ENCODE measurements at places on chromosomes 12 and 14.

DNA sequence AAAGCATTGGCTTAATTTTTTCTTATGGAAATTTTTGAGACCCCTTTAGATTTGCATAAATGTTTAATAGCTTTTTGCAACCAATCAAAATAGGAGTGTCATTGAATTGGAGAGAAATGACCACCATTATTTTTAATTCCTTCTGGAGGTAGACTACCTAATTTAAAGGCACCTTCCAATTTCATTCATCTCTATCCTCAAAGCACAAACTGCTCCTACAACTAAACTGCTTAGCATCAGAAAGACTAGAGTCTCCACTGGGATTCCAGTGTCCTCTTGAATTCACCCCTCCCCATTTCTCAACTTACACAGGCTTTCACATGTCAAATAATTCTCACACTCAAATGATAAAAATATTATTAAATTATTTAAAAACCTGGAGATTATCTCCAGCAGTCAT, 168.4 kb downstream of the RPS29 start:
- DNase-seq: no peak

DNA sequence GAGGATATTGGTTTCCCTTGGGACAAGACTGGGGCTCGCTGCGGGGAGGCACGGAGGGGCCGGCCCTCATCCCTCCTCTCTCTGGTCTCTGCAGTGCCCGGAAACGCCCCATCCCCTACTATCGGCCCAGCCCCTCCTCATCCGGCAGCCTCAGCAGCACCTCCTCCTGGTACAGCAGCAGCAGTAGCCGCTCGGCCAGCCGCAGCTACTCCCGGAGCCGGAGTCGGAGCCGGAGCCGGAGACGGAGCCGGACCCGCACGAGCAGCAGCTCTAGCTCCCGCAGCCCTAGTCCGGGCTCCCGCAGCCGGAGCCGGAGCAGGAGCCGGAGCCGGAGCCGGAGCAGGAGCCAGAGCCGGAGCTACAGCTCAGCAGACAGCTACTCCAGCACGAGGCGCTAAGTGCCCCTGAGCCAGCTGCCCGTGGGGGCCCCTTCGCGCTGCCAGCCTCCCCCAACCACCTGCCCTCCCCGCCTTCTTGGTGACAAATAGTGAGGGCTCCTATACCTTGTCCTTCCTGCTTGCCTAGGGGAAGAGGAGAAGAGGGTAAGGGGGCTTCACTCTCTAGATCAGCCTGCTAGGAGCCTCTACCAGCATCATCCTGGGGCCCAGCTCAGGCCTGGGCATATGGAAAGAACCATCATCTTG, 22.2 kb upstream of the HSPB8 start:
- DNase-seq: no peak

DNA sequence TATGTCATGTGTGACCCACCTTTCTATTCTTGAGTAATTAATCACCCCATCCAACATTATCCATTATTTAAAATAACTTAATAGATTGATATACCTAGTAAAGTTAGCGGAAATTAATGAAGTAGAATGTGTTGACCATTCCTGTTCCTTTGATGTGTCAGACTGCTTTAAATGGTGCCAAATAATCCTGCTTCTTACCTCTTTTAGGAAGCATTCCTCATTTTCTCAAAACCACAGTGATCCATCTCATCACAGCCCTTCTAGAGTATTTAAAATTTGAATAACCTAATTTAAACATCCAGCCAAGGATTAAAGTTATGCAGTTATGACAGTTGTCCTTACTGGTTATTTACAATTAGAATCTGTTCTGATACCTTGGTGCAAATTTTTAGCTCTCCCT, 6.9 kb downstream of the MGAT4C start:
- no peak for DNase-seq

- DNase-seq: no peak
Observed at GRCh38 chr12:25997201-25997963, 38.9 kb downstream of the RASSF8 start.

GRCh38 chr12:54393743-54394142, 9.2 kb upstream of the ZNF385A start:
- DNase-seq: no peak

DNA sequence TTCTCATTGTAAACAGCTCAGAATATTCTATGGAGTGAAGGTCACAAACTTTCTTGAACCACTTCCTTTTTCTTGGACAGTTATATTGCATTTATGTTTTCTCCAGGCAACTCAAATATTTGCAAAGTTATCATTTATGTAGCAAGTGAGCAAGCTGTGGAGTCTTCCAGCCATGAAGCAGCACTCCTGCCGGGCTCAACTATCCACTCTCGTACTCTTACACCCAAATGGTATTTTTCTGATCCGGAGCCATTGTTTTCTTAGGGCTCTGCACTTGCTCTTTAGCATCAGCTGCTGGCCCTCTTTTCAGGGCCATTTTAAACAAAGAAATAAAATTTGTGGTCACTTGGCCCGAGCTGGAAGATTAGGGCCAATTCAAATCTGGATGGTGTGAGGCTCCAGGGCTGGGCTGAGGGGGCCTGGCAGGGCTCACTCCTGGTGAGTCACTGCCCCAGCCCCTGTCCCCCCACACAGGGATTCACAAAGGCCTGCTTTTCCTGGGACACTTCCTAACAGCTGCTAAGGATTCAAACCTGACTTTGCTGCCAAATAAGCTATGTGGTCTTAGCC, 19.7 kb downstream of the SYNE3 start:
- no peak for DNase-seq

GRCh38 chr14:43175896-43176295, 1331.2 kb downstream of the FSCB start:
- no peak for DNase-seq

DNA sequence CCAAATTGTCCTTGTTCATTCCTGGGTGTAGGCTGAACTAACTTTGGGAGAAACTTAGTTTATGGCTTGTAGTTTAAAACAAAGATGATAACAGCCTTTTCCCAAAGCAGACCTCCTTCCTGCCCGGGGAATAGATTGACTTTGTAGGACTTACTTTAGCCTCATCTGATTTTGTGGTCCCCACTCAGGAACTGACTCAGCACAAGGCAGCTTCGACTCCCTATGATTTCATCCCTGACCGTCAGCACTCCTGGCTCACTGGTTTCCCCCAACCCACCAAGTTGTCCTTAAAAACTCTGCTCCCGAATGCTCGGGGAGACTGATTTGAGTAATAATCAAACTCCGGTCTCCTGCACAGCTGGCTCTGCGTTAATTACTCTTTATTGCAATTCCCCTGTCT, 40.1 kb upstream of the DDHD1 start:
- DNase-seq: no peak

GRCh38 chr14:57485635-57486034, 8.0 kb downstream of the CCDC198 start:
- DNase-seq: no peak

- DNase-seq: no peak
Observed at GRCh38 chr12:11607313-11608081, 42.0 kb upstream of the ETV6 start.

DNA sequence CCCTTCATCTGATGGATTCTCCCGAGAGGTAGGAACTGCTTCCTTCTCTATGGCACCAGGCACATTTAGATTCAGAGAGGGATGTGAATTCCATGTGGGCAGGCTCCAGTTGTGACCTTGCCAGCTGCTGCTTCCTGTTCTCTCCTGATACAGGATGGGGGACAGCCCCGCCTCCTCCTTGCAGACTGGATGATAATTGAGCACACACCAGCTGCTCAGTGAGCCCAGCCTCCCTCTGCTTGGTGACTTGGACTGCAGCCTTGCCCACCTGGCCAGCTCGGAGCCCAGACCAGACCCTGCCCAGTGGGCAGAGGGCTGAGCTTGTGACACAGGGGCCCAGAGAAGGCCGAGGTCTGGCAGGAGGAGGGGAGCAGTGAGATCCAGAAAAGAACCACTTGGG, 90.2 kb downstream of the CALM1 start:
- no peak for DNase-seq

- no peak for DNase-seq
Observed at GRCh38 chr12:25993901-25994651, 35.6 kb downstream of the RASSF8 start.

DNA sequence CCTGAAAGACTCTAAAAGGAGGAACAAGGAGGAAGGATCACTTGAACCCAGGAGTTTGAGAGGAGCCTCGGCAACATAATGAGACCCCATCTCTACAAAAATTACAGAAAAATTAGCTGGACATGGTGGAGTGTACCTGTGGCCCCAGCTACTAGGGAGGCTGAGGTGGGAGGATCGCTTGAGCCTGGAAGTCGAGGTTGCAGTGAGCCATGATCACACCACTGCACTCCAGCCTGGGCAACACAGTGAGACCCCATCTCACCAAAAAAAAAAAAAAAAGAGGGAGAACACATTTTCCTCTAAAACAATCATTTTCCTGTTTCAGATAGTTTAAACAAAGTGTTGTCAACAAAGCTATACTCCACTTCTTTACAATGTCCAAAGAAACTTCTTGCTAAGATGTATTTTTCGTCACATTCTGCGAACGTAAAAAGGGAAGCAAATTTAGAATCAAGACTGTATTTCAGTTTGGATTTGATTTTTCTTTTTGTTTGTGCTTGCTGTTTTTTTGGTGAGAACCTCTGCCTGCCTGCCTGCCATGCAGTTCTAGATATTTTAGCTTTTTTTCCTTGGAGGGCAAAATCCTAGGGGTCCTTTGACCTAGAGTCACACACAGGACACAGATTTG, 5.1 kb downstream of the HCAR1 start:
- DNase-seq: no peak

- no peak for DNase-seq
Observed at GRCh38 chr14:95467232-95467631, 49.2 kb downstream of the SYNE3 start.

DNA sequence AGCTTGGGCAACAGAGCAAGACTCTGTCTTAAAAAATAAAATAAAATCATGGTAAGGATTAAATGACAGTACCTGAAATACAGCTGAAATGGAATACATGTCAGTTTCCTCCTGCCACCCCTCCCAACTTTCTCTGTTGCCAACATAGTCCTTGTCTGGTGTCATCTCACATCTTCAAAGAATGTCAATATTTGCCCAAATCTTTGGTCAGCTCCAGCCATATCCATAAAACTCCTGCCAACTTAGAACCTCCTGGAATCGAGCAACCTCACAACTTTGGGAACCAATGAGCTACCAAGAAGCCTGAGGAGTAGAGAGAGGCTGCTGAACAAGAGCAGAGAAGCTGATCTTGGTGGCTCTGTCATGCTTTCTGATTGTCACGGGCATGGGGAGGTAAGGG, 10.8 kb upstream of the LRRC10 start:
- DNase-seq: no peak

GRCh38 chr12:104648756-104649155, 192.0 kb downstream of the CHST11 start:
- no peak for DNase-seq

DNA sequence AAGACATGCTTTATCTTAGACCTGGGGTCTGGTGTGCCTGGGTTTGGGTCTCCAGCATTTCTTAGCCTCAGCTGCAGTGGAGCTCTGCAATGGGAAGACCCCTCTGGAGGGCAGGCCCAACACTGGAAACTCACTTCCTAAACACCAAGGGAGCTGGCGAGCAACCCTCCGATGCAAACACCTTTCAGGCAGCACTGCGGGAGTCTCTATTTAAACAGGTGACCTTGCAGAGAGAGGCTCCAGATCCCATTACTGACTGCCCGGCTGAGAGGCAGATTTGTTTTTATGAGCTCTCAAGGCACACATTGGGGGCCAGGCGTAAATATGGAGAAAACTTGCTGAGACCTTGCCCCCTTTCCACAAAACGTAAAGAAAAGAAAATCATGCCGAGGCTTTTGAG, 195.5 kb downstream of the PAX9 start:
- DNase-seq: no peak

- no peak for DNase-seq
Observed at GRCh38 chr12:79411791-79412190, 279.0 kb downstream of the PAWR start.

GRCh38 chr12:120321382-120322202, 6.0 kb downstream of the PLA2G1B start:
- DNase-seq: no peak

GRCh38 chr12:51242876-51243275, 4.2 kb downstream of the DAZAP2 start:
- no peak for DNase-seq

- no peak for DNase-seq
Observed at GRCh38 chr12:50102646-50103309, 1.0 kb upstream of the GPD1 start.
